ENCODE measurements at places on chromosomes 3 and 15.
A peak's percentile ranks its signal among the peaks of the same experiment; 100 is the strongest.

- DNase-seq, result no peak
Observed at GRCh38 chr3:153414982-153415381, 253.0 kb downstream of the RAP2B start.

- no peak for DNase-seq
Observed at GRCh38 chr15:49045751-49046219, 461 bp downstream of the SECISBP2L start.

GRCh38 chr15:89278307-89278706 lies 34.5 kb downstream of the FANCI start:
- DNase-seq, result no peak

- no peak for DNase-seq
Observed at GRCh38 chr15:33782966-33783365, 185.3 kb upstream of the CHRM5 start.

GRCh38 chr15:79922512-79923078 lies 25.8 kb upstream of the MTHFS start:
- DNase-seq, result no peak

GRCh38 chr15:99635794-99636193 lies 70.0 kb downstream of the MEF2A start:
- no peak for DNase-seq

DNA sequence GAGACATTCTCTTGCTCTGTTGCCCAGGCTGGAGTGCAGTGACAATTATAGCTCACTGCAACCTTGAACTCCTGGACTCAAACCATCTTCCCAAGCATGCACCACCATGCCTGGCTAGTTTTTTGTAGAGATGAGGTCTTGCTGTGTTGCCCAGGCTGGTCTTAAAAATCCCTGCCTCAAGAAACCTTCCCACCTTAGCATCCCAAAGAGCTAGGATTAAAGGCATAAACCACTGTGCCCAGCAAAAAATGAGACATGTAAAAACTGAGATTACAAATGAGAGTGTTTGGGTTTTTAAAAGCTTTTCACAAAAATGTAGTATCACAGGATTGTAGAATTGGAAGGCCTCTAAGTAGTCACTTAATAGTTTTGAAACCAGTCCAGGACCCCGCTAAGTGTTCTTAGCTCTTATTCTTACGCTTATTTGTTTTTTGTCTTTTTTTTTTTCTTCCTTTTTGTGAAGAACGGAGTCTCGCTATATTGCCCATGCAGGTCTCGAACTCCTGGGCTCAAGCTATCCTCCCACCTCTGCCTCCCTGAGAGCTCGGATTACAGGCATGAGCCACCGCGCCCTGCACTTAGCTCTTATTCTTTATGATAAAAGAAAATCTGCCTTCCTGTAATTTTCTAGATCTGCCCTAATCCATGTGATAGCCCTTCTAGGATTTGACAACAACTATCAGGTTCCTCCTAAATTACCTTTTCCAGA lies 31.5 kb downstream of the KLHL18 start:
- DNase-seq, result no peak

GRCh38 chr3:43707998-43708397 lies 17.3 kb downstream of the ABHD5 start:
- DNase-seq, result no peak

- DNase-seq, result no peak
Observed at GRCh38 chr15:65410972-65411371, 11.8 kb downstream of the IGDCC4 start.

- DNase-seq, result peak; percentile 94
Observed at GRCh38 chr3:23945913-23946687, 1.0 kb downstream of the NR1D2 start.

DNA sequence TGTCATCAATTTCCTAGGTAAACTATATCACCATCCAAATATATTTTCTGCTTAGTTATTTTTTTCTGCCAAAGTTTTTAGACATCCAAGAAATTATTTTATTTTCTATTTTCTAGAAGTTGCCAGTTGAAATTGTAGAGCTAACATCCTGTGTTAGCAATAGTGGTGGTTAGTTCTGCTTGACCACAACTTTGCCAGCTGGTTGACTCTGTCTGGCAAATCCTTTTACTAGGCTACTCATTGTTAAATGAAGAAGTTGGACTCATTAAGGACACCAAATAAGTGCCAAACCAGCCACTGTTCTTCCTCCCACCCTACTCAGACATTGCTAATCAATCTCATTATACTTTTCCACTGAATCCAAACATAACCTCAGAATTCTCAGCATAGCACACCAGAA lies 15.4 kb upstream of the CRBN start:
- no peak for DNase-seq

DNA sequence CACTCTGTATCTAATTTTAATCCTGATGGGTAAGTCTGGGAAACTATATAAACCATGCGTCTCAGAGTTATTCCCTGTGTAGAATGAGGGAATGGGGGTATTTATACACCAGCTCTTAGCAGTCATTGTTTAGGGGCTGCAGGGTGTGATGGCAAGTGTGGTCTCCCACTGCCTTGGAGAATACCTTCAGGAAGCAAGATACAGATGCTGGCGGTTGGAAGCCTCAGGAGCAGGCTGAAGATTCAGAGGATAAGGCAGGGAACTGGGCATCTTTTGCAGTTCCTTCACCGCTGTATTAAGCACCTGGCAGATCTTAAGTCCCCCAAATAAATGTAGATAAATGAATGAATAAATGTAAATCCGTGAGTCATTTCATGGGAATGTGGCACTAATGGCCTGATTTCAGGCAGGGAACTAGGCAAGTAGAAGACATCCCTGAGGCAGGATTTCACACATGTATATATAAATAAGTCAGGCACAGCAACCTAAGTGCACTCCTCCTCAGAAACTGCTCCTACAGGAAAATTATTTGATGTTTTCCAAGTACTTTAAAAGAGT lies 209.2 kb upstream of the GADL1 start:
- DNase-seq, result no peak

- no peak for DNase-seq
Observed at GRCh38 chr15:35723120-35723847, 177.3 kb upstream of the DPH6 start.

DNA sequence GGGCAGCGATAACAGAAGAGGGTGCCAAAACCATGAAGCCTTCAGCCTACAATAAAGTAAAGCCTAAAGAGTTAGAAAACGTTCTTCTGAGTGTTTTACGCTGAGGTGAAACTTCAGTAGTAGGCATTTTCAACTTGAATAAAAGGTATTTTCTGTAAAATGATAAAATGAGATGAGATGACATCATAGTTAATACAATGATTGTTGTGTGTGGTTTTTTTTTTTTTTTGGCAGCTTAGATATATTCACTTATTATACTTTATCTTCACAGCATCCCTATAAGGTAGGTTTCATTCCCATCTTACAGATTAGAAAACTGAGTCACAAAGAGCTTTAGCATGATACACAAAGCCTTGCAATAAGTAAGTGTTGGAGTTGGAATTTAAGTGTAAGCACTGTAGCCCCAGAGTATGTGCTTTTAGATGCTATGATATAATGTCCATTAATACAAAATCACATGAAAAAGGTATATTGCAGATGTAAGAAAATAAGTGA lies 291.9 kb upstream of the GRM7 start:
- DNase-seq, result no peak

DNA sequence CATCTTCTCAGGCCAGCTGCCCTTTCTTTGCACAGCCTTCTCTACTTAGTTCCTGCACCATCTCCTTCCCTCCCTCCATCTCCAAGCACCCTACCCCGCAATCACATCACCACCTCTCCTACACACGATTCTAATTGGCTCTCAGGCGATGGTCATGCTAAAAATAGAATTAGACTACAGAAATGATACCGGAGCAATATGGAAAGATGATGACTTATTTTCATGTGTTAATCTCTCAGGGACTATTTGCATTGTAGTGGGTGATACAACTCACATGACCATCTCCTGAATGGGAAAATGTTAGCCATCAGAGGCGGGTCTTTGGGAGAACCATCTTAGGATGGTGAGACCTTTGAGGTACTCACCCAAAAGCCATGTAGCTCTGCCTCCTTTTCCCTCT lies 54.7 kb upstream of the PPARG start:
- no peak for DNase-seq

DNA sequence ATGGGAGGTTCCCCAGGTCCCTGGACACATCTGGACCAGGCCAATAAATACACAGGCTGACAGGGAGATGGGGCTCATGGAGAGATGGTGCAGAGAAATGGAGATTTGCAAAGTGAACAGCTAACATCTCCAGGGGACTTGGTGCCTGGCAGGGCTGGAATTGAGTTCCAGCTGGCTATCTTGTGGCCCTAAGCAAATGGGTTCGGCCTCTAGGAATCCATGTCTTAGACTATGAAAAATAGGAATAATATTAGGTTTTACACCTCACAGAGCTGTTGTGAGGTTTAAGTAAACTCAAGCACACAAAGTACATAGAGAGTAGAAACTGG lies 82.9 kb upstream of the SPATA12 start:
- no peak for DNase-seq

DNA sequence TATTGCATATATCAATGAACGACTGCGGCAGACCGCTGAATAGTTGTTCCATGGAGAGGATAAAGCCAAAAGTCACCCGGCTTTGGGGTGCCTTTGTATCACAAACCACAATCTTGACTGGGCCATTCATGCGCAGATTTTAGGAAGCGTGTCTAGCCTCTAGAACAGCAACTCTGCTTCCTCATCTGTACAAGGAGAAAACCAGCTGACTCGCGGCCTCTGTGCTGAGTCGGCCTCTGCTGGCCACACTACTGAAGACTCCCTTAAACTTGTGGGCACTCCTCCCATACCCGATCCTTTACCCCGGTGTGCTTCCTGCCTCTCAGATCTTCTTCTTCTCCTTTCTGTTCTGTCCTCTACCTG lies 872 bp downstream of the DLEC1 start:
- no peak for DNase-seq

- DNase-seq, result no peak
Observed at GRCh38 chr15:34682674-34683073, 72.1 kb downstream of the GJD2 start.

DNA sequence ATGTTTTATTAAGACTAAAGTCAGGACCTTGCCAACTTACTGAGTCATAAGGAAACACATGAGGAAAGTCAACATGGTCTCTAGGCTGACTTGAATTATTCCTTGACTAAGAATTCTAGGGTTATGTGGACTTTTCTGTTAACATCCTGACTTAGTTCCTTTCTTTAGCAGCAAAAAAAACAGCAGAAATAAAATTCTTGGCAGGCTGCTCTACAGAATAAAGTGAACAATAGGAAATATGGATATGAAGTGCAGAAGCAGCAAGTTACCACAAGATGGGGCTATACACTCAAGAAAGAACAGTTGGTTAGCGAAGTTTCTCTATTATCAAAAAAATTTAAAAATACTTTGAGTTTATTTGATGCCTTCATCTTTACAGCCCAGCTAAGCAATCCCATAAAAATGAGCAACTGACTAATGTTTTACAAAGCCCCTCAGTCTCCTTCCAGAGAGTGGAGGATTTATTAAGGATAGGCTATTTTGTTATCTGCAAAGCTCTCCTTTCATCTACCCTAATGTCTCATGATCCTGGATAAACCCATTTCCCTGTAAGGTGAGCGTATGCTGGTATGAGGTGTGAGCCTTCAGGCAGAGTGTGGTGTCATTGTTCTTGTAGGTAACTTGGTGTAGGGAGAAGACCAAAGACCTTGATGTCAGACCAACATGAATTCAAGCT lies 23.1 kb upstream of the MCCC1 start:
- no peak for DNase-seq

DNA sequence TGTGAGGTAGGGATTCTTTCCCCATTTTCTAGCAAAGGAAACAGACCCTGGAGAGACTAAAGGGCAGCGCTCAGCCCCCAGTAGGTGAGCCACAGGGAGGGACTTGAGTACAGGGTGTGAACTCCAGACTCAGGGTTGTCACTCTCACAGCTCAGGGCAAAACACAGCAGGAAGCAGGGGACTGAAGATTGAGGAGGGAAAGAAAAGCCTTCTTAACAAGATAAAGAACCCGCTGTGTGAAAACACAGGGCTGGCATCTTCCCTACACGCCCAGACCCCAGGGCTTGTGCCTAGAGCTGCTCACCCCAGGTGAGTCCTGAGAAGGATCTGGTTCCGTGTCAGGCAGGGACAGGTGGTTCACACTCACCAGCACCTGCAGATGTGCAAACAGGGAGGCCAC lies 59.6 kb downstream of the ABTB1 start:
- DNase-seq, result no peak

GRCh38 chr3:152558386-152558785 lies 276.5 kb upstream of the P2RY1 start:
- DNase-seq, result no peak

GRCh38 chr3:127195417-127195816 lies 2.5 kb downstream of the PRR23E start:
- DNase-seq, result no peak

DNA sequence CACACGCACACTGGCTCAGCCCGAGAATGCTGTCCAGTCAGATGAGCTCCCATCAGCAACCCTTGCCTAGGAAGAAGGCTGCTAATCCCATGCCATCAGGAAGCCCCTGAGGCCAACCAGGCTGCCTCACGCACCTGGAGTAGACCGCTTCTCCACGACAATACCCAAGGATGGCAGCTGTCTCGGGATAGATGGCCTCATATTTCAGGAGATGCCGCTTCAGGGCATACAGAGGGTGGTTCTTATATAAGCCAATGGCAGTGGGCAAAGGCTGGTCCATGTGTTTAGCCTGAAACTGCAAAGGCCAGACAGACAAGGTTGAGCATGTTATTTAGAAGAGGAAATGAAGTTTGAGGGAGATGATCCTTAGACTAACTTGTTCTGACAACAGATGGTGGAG lies 22.2 kb downstream of the XPC start:
- no peak for DNase-seq

DNA sequence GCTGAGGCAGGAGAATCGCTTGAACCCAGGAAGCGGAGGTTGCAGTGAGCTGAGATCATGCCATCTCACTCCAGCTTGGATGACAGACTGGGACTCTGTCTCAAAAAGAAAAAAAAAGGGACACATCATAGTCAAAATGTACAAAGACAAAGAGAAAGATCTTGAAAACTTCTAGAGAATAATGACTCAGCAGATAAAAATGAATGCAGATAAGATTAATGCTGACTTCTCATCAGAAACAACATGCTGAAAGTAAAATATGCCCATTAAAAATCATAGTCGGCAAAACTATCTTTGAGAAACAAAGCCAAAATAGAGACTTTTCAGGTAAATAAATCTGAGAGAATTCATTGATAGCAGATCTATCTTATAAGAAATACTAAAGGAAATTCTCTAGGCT lies 271.1 kb upstream of the GPR149 start:
- DNase-seq, result no peak
